ENCODE measurements at places on chromosomes 13 and 19. TPM values are rescaled to one million over a fixed set of nuclear protein-coding genes. Genes with fewer than 3 reads are reported as not detected.

Gene HSH2D
- total RNA-seq, result 1.3 TPM

Gene IZUMO4
- total RNA-seq, result 4.7 TPM

Gene CEACAM19
- total RNA-seq, result 8.0 TPM

Gene ZNF850
- total RNA-seq, result 1.5 TPM

Gene IGSF23
- total RNA-seq, result not detected

Gene ICAM1
- 3.5 TPM for total RNA-seq

Gene C1QTNF9B
- total RNA-seq, result not detected

Gene SELENOV
- total RNA-seq, result not detected
